GM12892 (cell line): ENCODE measurements at places on chromosomes 3 and 15.

DNA sequence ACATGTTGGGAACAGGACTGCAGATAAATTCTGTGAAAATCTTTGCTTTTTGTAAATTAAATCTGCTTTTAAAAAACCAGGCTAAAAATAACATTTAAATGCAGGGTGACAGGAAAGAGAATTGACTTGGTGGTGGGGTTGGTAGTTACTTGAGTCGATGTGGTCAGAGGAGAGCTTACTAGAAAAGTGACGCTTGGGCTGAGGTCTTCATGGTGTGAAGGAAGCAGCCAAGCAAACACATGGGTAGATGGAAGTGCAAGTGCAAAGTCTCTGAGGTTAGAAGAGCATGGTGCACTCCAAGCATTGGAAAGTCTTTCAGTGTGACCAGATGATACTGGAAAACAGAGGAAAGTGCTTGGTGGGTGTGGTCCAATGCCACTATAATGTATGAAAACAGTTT, 86.4 kb upstream of the THBS1 start:
- no peak for DNase-seq

- DNase-seq = no peak
Observed at GRCh38 chr3:150172356-150172755, 201.7 kb upstream of the PFN2 start.

GRCh38 chr3:123337226-123337625, 111.7 kb downstream of the ADCY5 start:
- no peak for DNase-seq

GRCh38 chr3:3800685-3801493, 1.7 kb downstream of the LRRN1 start:
- DNase-seq = peak; percentile 7

GRCh38 chr3:94092086-94092485, 29.2 kb downstream of the NSUN3 start:
- DNase-seq = no peak

DNA sequence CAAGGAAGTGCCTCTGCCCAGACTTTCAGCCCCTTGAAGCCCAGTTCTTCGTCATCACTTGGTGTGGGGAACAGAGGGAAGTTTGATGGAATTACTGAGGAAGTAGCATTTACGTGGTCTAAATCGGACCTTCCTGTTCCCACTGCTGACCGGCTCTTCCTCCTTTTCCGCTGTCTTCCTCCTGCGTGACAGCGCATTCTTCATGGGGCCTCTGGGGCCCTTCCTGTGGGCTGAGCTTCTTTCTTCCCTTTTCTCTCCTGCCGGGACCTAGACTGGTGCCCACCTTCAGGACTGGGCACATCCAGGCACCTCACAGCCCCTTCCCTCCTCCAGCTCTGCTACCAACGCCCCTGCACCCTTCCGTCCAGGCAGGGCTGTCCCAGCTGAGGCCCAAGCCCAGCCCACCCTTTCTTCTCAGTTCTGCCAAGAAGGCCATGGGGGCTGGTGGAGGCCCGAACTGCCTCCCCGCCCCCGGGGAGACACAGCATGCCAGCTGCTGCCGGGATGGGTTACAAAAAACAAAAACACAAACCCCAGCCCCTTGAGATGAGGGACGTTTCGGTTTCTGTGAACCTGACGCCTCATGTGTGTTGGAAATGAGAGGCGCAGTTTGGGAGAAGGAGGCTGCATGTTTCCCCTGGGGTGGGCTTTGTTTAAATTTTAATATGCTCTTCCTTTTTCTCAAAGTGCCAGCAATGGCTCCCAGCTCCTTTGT, 19.1 kb downstream of the ZNF710 start:
- DNase-seq = no peak

DNA sequence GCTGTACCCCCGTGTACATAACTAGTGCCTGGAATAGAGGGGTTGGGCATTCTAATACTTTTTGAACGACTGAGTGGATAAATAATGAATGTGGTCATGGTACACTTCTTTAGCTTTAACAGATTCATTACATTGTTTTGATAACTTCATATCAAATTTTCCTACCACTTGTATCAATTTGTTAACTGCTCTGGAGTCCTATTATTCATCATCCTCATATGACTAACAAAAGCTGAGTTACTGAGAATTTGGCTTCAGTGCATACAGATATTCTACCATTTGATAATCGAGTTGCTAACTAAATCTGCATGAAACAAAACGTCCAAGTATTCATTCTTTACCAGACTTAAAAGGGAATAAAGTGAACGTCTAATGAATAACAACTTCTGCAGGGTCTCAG, 31.7 kb downstream of the FRMD5 start:
- DNase-seq = no peak

GRCh38 chr15:41932511-41933289, 38.8 kb upstream of the SPTBN5 start:
- no peak for DNase-seq
